ENCODE measurements at places on chromosomes 5 and 9. TPM values are rescaled to one million over a fixed set of nuclear protein-coding genes. Genes with fewer than 3 reads are reported as not detected.

- no peak for DNase-seq
Observed at GRCh38 chr5:65873181-65873750, 53.1 kb upstream of the ERBIN start.

DNA sequence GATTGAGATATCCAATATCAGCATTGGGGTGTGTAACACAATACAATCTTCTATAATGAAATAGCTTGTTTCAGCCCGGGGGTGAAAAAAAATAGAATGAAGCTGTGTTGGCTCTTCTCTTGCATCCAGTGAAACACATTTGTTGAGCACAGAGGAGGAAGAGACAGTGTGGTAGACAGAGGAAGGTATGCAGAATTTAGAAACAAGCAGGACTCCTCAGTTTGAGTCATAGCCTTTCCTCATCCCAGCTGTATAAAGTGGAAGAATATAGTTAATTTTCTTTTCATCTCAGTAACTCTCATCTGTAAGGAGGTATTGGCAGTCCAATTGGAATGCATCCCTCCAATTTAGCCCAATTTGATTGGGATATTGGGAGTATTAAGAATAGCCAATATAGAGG lies 302.2 kb upstream of the VLDLR start:
- no peak for DNase-seq

GRCh38 chr5:138241688-138242571 lies 28.8 kb upstream of the CDC23 start:
- DNase-seq: peak; percentile 68

DNA sequence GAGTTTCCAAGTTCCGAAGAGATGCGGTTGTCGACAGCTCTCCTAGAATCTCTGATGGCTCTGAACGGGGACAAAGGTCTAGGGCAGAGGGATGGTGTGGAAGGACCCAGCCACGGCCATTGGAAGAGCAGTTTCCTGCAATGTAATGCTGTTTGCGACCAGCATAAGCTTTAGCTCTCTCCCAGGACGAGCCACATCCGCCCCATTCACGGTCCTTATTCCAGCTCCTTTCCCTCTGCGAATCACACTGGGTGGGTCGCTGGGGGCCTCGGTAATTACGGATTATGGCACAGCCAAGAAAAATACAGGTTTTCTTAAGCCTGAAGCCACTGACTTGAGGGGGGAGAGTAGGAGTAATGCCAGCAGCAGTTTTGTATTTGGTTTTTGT lies 22.7 kb downstream of the ANXA2R start:
- DNase-seq: peak; percentile 66

- no peak for DNase-seq
Observed at GRCh38 chr9:19788152-19788551, 685 bp downstream of the SLC24A2 start.

GCNT4 gene
- polyA plus RNA-seq: 0.27 TPM

EQTN gene
- not detected for polyA plus RNA-seq

OR1J2 gene
- polyA plus RNA-seq: not detected

Measured in right cardiac atrium (tissue), 5 donors.